CD4-positive, CD25-positive, alpha-beta regulatory T cell (primary cell): ENCODE measurements at places on chromosomes 4 and X.
A peak's percentile ranks its signal among the peaks of the same experiment; 100 is the strongest.

DNA sequence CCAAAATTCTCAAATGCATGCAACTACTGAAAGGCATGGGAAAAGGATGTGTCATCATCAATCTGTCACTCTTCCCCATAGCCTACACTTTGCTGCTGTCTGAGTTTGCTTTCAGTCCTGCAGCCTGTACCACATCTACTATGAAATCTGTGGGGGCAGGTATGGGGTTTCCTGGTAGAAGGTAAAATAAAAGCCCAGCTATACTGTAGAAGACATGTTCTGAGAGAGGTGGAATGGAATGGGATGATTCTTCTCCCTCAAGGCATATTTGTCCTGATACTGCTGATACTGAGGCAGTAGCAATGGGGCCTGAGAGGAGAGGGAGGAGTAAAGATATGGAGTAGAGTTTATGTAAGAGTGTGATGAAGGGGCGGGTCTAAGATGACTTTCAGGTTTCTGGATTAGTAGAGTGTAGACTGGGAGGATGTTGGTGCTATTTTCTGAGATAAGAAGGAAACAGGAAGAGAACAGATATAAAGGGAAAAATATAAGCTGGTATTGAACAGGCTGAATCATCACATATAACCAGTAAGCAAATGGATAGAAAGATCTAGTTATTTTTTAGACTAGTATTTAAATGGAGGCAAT, 38.7 kb upstream of the GYPA start:
- peak; percentile 32 for DNase-seq

DNA sequence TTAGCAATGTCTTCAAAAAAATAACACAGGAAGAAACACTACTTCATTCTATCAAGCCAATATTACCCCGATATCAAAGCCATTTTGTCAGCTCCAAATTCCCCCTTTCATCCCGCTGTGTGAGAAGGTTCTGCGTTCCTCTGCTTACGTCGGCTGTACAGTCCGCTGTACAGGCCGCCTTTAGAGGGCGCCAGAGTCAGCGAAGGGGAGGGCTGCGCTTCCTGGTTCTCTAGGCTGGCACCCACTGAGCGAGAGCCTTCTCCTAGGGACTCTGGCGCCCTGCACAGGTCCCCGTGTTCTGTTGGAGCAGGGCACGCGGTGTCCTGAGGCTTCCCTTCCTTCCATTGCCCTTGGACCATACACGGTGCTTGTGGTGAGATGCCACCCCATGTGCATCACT, 25.3 kb upstream of the CT45A1 start:
- DNase-seq, result no peak

DNA sequence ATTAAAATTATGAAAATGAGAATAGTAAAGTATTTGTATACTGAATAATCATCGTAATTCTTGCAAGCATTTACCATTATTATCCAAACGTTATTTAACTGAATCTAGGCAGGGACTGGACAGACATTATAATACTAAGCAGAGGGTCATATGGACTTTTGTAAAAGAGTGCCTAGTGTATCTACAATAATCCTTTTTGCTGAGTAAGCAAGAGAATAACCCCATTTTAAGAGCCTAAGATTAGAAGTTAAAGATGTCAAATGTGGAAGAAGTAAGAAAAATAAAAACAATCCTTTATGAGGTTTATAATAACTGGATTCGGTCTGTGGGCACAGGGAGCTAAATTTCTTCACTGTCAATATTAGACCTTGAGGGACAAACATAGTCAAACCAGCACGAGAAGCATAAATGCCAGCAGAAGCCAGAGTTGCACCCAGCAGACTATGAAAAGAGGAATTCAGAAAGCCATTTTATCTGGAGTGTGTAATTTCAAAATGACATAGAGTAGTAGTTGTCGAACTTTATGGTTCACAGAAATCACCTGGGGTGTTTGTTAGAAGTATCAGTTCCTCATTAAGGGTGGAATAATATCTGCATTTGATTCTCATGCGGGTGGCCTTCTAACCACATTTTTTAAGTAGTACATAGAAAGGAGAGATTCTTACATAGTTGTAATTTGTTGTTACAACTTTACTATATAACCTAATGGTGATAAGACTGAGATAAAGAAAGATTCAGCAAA, 39.7 kb upstream of the DCLK2 start:
- DNase-seq, result no peak

DNA sequence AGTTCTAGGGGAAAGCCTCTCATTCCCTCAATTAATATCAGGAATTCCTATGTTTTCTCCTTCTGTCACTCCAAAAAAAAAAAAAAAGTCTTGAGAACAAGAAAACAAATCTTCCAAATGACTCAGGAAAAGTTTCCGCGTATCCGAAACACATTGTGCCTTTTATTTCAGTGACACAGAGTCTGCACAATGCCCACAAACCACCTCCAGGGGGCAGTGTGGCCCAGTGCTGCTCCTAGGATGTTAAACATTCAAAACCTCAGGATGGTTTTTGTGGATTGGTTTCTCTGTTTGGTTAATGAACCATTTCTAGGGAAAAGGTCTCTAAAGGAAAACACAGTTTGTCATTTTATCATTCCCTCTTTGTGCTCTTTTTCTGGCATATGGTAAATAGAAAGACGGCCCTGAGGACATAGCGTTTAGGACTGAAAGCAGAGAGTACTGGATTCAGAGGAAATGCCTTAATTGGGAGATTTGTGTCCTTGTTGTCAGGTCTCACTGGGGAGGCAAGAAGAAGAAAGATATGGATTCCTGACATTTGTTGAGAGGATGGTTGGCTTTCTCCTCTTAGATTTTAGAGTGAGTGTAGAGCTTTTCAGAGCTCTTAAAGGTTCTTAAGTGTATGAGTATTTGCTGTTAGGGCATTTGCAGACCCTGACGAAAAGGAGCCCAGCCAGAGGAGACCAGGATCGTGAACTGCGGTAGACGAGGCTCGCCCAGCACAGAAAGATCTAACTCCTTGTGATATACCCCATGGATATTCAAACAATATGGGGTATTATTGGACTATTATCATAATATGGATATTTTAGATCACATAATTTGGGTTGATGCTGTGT, 65.7 kb upstream of the MAP9 start:
- DNase-seq, result peak; percentile 41

DNA sequence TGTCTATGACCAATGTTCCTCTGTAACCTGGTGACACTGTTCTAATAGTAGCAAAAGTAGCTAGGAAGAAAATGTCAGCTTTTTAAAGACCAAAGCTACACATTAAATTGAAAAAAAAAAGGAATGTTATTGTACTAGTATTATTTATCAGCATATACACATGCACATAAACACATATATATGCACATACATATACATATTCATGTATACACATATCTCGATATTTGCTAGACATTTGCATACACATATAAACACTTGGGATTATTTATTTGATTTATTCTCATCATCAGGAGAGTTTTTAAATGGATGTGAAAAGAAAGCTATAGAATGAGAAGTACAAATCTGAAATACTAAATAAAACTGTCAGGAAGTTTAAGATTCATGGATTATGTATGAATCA, 21.3 kb upstream of the NEIL3 start:
- DNase-seq, result no peak

DNA sequence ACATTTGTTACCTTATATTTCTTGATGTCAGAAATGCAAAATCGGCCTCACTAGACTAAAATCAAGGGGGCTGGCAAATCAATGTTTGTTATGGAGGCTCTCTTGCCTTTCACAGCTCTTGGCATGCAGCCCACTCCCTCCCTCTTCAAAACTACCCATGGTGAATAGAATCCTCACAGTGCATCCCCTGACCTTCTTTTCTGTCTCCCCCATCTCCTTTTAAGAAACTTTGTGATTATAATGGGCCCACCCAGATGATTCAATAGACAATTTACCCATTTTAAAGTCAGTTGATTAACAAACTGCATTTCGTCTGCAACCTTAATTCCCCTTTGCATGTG, 184.0 kb downstream of the PCDH7 start:
- DNase-seq, result no peak

DNA sequence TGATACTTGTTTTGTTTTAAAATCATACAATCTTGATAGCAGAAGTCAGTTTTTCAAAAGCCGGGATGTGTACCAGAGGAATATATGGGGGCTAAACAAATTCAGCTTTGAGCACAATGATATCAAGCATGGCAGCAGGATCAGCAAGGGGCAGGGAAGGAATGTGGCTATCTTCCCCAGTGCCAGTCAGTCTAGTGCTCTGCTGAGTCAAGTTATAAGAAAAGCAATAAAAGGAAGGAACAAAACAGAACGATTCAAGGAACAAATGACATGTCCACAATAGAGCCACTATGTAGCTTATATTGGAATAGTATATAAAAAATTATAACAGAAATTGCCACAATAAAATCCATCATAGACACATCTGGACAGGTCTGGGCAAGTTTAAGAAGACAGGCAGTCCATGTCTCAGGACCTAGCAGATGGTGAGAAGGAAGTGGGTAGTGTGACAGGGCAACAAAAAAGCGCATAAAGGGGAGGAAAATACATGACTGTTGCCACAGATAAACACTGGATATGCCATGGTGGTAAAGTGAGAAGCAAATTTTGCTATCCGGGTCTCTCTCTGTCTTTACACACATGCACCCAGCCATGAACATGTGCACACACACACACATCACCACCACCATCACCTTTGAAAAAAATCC, 518.2 kb upstream of the HTR2C start:
- DNase-seq, result no peak

GRCh38 chrX:134501941-134502340, 42.0 kb downstream of the HPRT1 start:
- no peak for DNase-seq

- no peak for DNase-seq
These were observed 1.4 kb downstream of the ADGRL3 start for GRCh38 chr4:61201561-61201960.

GRCh38 chrX:19382555-19383145, 38.9 kb downstream of the PDHA1 start:
- DNase-seq, result peak; percentile 5

GRCh38 chr4:4853921-4854648, 5.4 kb upstream of the MSX1 start:
- no peak for DNase-seq

GRCh38 chrX:55754861-55755294, 37.3 kb downstream of the RRAGB start:
- no peak for DNase-seq

DNA sequence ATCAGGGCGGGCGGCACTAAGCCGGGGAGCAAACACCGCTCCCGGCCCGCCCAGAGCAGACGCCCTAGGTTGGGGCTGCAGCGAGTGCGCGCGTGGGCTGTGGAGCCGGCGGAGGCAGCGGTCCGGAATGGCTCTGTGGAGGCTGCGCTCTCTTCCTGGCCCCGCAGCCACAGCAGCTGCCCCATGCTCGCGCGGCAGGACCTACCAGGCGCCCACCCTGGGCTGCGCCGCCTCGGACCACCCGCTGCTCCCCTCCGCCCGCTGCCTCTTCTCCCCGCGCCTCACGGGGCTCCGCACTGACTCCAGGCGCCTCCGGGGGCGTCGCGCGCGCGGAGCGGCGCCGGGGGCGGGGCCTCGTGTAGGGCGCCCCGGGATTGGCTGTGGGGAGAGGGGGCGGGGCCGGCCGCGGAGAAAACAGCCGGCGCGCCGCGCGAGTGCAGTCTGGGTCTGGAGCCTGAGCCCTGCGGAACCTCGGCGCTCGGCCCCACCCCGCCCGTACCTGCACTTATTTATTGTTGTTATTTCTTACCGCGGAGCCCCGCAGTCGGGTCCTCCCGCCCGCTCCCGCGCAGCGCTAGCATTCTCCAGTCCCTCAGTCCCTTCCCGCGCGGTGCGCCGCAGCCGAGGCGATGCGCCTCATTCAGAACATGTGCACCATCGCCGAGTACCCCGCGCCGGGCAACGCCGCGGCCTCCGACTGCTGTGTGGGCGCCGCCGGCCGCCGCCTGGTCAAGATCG, at the start of gene RASL11B:
Gene RASL11B (plus strand): TSS at position 439 of the 738 bp plus-strand sequence. CDS start 191 bp downstream, at position 630.
- DNase-seq, result peak; percentile 65

DNA sequence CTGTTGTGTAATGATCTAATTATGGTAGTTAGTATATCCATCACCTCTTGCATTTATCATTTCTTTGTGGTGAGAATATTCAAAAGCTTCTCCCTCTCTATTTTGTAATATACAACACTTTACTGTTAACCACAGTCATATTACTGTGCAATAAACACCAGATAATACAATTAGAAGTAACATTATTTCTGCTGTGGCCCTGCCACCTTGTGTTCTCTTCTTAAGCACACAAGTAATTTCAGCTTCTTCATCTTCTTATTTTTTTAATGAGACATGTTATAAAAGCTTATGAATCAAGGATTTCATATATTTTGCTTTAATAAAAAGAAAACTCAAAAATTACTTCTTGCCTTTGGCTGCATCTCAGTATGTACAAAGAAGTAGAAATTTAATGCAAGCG, 675.2 kb upstream of the INTU start:
- no peak for DNase-seq

GRCh38 chr4:154868414-154869194, 87.5 kb downstream of the RBM46 start:
- DNase-seq, result no peak

DNA sequence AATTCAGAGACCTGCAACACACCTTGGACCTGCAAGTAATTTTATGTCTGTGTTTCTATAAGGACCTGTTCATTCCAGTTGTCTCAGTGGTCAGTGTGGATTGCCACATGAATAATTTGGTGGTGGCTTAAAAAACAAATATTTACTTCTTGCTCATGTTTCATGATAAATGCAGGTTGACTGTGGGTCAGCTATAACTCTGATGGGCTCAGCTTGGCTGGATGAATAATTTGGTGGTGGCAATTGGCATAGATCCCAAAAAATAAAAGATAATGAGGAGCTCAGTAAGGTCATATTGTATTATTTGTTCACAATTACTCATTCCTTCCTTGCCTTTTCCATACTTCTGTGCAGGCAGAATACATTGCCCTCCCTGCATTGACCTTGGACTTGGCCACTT, 18.9 kb upstream of the SCRG1 start:
- no peak for DNase-seq

DNA sequence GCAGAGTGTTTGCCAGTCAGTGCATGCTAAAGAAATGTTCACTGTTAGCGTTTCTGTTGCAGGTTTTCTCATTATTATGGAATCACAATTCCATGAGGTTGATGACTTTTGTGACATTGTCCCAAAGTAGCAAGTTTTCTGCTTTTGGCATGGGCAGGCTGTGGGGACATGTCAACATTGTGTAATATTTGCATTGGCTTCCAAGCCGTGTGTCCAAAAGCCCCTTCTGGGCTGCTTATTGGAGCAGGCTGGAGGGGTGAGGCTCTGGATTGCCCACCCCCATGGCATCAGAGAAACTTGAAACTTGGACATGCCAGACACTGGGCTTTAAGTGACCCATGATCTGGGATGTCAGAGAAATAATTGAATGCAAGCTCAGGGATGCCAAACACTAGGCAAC, 90.7 kb downstream of the RTL9 start:
- no peak for DNase-seq

DNA sequence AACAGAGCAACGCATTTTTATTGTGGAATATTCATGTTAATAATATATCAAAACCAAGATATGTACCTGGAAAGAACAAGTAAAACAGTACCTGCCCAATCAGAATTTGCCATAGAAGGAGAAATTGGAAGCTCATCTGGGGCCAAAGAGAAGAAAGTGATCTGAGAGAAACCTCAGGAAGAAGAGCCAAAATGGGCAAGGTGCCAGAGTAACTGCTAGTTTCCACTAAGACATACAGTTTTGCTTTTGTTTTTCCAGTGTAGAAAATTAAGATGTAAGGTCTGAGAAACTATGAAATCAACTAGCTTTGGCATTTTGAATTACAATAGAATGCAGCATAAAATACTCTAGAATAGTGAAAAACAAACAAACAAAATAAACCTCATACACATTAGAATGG, 2201.2 kb downstream of the ARAP2 start:
- DNase-seq, result no peak

GRCh38 chrX:44876086-44876485, 3.1 kb downstream of the KDM6A start:
- DNase-seq, result no peak

- no peak for DNase-seq
These were observed 118.9 kb upstream of the FSTL5 start for GRCh38 chr4:162282684-162283083.
